Calu3 (cell line): ENCODE measurements at places on chromosomes 2 and 18.

DNA sequence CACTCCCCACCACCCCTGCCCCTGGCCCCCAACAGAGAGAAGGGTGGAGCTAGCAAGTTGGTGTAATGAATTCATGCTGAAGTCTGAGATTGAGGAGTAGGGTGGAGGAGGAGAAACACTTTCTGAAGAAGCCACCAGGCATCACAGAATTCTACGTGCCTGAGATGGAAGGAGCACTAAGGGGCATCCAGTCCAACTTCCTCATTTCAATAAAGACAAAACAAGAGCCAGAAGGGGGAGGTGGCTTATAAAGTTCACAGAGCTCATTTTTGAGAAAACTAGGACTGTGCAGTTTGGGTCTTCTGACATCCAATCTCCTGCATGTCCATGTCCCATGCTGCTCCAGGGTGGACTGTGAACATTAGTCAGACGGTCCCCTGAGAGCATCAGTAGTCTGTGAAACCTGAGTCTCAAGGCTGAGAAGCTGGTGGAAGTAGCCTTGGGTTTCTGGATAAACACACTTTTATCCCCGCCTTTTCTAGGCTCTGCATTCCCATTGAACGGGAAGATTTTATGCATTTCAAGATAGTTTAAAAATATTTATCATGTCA, 77.7 kb downstream of the TRIM43 start:
- DNase-seq = no peak

GRCh38 chr2:159136391-159136790, 150.1 kb downstream of the WDSUB1 start:
- DNase-seq = no peak

GRCh38 chr2:154740361-154740760, 41.9 kb downstream of the KCNJ3 start:
- no peak for DNase-seq

GRCh38 chr2:181483211-181483610, 26.0 kb downstream of the ITGA4 start:
- no peak for DNase-seq

DNA sequence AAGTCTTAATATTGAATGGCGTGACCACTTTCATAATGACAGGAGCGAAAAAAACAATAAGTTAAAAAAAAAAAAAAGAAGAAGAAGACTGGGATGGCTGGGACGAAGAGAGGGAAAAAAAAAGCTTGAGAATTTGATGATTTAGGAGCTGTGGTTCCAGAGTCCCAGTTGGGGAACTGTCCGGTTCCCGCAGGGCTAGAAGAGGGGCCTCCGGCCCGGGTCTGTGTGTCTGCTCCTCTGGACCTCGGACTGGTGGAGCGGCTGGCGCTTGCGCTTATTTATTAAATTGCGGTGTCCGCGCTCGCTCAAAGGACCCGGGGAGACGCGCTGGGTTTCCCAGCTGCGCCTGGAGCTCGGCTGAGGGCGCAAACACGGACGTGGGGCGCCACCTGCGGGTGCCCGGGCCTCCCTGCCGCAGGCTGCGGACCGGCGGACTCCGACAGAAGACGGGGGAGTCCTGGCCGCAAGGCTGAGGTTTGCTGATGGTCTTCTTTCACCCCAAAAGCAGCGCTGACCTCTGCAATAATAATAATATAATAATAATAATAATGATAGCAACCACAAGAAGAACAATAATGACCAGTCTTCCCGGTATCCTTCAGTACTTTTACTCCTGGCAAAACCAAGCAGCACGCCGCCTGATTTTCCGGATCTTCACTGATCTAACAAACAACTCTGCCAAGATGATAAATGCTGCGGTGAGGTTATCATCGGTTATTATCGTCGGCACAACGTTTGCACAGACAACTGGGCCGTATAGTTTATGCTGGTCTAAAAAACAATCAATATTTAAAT, at the start of gene CBLN2:
CBLN2 (minus strand) TSS at position 251 of the 795 bp plus-strand sequence. CDS start 2,182 bp downstream, outside the sequence.
- DNase-seq = peak; percentile 89

- DNase-seq = no peak
Measured at GRCh38 chr2:169877398-169877797, 50.1 kb downstream of the UBR3 start.

DNA sequence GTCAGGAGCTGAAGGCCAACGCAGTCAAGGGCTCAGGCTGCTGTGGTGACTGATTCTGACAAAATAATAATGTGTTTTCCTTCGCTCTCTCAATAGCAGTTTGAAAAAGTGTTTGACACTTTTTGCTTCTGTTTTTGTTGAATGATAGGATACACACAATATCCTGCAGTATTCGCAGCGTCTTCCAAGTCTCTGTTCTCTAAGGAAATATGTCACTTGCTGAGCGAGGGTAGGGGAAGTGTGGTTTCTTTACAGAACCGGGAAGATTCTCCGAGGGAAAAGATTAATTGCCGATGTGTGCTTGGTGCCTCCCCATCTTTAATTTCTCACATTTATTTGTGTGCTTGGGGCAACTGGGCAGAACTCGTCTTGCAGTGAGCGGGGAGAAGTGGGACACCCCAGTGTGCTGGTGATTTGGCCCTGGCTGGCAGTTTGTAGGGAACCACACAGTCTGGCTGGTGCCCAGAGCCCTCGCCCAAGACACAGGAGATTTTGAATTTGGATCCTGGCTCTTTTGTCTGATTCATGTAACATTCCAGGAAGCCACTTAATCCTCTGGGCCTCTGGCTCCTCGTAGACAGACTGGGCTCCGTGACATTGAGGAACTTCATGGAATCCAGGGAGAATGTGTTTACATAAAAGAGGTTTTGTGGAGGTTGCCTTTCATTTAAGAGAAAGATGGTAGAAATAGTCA, 169.4 kb downstream of the LDLRAD4 start:
- no peak for DNase-seq

DNA sequence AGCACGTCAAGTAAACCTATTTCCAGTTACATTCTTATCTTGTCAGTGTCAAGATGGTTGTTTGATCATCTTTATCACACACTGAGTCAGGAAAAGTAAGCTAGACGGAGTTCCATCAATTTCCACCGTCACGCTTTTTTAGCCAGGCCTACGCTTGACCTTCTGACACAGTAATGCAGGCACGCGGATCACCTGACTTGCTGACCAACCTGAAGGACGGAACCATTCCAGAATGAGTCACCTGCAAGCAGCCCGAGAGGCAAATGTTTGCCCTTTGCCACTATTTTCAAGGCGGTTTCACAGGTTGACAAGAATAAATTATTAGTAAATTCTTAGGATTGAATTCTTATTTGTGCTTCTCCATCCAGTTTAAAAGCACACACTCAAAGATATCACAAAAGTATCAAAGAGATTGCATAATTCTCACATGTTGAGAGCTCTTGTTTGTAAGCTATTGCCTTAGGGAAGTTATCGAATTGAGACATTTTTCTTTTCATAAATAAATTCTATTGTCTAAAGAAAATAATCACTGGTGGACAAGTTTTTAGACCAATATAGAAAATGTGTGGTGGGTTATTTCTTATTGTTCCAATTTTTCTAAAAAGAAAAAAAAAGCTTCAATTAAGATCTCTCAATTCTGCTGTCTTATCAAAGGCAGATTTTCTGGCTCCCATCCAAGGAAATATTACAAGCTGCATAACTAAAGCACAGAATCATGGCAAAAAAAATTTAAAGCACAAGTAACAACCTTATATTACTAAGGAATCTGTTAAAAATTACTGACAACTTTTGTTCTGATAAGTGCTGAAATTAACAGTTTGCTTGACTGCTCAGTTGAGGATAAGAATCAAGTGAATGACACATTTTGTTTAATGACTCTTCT, 31.9 kb downstream of the UXS1 start:
- peak; percentile 75 for DNase-seq

DNA sequence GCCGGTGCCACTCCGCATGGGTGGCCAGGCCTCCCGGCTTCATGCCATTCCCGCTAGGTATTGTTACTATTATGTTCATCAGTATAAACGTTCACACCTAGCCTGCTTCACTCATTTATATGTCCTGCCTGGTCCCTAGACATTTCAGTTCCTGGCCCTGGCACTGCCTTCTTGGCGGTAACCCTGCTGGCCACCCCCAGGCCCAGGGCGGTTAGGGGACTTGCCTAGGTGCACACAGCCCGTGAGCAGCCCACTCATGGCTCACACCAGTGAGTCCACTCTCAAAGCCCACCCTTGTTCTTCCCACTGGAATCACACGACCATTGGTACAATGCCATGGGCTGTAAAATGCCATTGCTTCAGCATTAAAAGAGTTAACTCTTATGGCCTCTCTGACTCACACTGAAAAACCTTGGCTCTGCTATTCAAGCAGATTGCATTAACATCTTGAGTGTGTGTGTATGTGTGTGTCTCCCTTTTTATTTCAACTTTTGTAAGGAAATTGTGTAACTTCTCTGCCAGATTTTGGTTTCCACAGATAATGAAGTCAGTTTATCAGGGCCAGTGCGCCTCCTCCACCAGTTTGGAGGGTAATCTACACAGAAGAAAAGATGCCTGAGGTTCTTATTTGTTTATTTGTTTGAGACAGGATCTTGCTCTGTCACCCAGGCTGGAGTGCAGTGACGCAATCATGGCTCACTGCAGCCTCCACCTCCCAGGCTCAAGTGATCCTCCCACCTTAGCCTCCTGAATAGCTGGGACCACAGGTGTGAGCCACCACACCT, 74.2 kb downstream of the RAB31 start:
- DNase-seq = no peak

DNA sequence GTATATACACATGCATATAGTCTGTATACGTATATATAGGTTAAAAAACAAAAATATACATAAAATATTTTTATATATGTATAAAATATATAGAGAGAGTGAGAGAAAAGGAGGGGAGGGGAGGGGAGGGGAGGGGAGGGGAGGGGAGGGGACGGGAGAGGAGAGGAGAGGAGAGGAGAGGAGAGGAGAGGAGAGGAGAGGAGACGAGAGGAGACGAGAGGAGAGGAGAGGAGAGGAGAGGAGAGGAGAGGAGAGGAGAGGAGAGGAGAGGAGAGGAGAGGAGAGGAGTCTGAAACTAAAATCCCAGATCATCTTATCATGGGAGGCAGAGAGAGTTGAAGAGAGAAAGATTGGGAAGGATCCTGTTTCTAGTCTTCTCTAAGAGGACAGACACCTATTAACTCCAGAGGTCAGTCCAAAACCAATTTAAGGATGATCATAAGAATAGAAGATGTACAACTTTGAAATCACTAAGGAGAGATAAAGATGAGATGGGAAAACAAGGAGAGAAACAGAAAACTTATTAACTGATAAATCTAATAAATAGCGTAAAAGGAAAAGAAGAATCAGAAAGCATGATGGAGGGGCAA, 195.4 kb downstream of the SRBD1 start:
- no peak for DNase-seq

DNA sequence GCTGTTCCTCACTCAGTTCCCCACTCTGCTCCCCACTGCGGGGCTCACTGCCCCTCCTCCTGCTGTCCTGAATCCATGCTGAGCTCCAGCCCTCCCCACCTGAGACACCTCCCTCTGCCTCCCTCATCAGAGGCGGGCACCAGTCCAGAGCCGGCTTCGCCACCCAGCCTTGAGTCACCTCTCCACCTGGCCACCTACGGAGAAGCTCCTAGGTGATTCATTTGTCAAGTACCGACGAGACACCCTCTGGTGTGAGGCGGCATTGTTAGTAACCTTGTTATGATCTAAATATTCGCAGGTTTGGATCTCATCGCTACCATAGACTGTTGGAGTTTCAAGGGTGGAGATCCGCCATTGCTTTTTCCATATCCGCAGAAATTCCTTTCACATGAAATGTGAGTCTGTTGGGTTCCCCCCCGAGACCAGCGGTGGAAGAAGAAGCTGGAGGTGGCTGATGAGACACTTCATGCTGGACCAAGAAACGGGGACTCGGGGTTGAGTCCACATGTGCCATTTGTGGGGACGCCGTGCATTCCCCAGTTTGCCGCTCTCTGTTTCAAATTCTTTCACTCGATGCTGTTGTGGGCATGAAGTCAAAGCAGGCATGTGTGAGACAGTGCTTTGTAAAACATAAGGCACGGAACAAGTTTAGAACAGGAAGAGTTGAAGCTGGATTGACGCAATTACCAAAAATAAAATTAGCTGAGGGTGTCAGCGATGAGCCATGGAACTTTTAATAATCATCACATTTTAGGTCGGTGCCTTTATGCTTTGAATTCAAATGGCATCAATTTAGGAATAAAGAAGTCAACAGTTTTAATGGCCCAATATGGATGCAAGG, 259.8 kb upstream of the HDAC4 start:
- DNase-seq = no peak

DNA sequence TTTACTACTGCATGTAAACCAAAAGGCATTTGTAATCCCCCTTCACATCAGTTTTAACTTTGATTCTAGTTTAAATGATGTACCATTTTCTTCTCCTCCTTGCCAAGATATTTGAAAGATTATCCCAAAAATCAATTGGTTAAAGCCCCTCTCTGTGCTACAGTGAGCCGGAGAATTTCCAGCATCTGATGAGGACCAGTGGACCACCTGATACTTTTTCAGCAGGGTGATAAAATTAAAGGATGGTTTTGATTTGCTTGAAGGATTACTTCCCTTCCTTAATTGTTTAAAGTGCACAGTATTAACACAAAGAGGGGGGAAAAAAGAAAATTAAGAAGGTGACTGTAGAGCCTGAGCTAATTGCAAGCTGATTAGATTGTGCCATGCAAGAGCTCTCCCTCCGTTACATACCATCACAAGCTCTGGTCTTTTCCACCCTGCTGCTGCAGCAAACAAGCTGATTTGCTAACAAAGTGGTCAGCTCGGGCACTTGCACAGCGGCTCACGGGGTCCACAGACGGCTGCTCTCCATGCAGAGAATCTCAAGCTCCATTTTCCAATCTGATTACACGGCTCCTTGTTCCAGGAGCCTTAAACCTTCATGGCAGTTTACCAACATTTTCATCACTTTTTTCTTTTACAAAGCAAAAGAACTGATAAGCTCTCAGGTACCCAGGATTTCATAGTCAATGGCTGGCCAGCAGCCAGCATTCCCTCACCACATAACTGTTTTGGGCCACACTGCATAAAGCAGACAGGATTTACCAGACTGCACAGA, 22.1 kb downstream of the FIGN start:
- DNase-seq = peak; percentile 28

GRCh38 chr2:165634855-165635254, 159.2 kb downstream of the GALNT3 start:
- DNase-seq = no peak

- DNase-seq = no peak
Measured at GRCh38 chr2:7649461-7650228, 732.4 kb downstream of the RNF144A start.

DNA sequence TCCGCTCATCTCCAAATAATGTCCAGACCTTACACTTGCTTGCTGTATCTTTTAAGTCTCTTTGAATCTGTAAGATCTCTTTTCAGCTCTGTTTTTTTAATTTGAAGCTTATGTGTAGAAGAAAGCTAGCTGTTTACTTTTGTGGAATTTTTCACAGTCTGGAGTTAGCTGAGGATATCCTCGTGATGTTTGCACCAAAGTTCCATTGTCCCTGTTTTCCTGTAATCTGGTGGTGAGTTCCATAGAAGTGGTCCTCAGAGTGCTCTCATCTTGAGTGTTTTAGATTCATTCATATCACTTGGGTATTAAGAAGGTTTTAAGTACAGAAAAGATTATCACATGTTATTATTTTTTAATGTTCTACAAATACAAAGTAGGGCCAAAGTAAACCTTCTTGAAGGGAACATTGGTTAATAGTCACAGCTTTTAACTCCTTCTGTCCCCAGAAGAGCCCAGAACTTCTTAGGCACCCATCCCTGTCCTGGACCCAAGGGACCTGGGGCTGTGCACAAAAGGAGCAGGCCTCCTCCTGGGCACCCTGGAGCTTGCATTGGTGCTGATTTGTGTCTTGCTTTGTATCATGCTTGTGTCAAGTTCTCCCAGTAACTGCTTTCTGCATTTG, 15.0 kb downstream of the MLPH start:
- DNase-seq = no peak

- DNase-seq = no peak
Measured at GRCh38 chr2:207655000-207655399, 29.8 kb upstream of the METTL21A start.

GRCh38 chr2:223787358-223787757, 50.0 kb downstream of the AP1S3 start:
- no peak for DNase-seq
